Hindlimb muscle (tissue), 1 donor: ENCODE measurements at places on chromosomes 7 and 10.

GRCh38 chr10:118566911-118567310, 28.5 kb downstream of the PRLHR start:
- no peak for DNase-seq

DNA sequence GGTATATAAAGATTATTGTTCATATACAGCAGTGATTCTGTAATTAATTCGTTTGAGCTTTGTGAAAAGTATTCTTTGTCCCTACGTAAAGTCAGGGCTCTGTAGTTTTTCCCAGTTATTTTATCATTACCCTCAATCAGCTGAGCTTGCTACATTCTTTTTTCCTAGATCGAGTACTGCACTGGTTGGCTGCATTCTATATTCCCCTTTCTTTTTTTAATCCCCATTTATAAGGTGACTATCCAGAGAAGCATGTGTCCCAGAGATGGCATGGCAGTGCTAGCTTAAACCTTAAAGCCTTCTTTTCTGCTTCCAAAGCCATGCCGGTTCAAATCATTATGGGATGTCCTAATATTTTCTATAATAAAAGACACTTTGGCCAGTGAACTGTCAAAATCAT, 230.1 kb upstream of the CELF2 start:
- no peak for DNase-seq

GRCh38 chr7:17663061-17663675, 277.1 kb downstream of the SNX13 start:
- no peak for DNase-seq

GRCh38 chr10:127919418-127920271, 12.7 kb downstream of the PTPRE start:
- no peak for DNase-seq

DNA sequence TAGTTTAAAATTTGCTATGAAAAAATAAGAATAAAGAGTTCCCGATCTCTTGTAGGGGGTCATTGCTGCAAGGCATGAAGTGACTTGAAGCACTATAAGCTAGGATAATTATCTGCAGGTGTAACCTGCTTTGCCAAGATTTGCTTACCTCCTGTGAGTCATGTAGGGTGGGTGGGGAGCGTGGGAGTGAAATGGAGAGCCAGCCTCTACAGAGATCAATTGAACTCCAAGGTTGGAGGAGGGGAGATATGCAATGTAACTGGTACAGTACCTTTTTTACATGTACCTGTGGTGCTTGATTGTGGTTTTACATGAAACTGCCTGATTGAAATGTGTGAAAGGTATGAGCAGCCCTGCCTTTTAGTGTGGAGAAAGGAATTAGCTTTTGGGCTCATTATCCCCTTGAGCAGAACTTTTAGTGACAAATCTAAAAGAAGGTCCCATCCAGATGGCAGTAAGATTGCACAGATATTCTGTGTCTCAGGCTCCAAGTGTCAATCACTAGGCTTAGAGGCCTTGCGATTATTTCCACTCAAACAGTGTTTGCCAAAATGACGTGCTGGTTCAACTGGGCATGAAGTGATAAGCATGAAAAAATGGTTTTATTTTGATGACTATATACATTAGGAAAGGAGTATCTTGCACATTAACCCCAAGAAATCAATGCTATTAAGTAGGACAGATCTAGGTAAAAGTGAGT, 138.6 kb upstream of the GRB10 start:
- DNase-seq, result no peak

- DNase-seq, result no peak
Observed at GRCh38 chr7:159070431-159071148, 74.1 kb downstream of the VIPR2 start.

GRCh38 chr7:80740778-80741545, 102.5 kb downstream of the CD36 start:
- DNase-seq, result no peak

GRCh38 chr7:158710651-158711102, 6.1 kb upstream of the NCAPG2 start:
- no peak for DNase-seq

GRCh38 chr10:129541200-129541599, 74.2 kb downstream of the MGMT start:
- DNase-seq, result peak; percentile 42

GRCh38 chr7:64637521-64638445, 28.1 kb upstream of the ZNF107 start:
- no peak for DNase-seq

DNA sequence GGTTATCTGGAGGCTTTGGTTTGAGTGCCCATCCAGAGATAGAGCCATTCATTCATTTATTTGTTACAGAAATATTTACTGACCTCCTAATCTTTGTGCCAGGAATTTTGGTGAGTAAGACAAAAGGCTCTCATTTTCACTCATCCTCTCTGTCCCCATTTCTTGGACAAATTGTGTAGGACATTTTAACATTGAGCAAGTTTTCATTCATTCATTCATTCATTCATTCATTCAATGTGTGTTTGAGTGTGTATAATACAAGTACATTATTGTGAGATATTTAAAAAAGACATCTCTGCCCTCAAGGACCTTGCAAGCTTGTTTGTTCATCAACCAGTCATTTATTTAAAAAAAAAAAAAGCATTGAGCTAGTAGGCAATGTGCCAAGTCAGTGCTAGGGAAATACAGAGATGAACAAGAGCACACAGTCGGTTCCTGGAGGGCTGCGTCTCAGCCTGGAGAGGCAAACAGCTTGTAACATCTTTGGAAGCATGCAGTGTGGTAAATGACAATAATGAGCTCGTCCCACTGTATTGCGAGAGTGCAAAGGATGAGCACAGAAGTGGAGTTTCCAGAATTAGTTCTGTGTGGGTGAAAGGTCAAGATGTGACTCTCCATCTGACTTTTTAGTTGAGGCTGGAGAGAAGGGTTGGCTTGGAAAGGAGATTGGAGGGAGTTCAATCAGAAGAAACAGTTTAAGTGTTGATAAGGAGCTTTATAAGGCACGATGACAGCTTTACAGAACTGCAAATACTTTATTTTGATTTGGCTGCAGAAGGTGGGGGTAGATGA, 50.5 kb upstream of the HBP1 start:
- no peak for DNase-seq

DNA sequence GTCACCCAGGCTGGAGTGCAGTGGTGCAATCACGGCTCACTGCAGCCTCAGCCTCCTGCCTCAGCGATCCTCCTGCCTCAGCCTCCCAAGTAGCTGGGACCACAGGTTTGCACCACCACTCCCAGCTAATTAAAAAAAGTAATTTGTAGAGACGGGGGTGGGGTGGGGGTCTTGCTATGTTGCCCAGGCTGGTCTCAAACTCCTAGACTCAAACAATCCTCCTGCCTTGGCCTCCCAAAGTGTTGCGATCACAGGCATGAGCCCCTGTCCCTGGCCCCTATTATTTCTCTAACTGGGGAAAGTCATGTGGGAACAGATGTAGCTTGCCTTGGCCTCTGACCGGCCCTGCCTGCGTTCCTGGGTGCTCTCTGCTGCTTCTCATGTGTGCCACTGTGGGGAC, 178.7 kb downstream of the RNF216 start:
- DNase-seq, result no peak

- no peak for DNase-seq
Observed at GRCh38 chr10:110409488-110409887, 88.2 kb upstream of the DUSP5 start.

DNA sequence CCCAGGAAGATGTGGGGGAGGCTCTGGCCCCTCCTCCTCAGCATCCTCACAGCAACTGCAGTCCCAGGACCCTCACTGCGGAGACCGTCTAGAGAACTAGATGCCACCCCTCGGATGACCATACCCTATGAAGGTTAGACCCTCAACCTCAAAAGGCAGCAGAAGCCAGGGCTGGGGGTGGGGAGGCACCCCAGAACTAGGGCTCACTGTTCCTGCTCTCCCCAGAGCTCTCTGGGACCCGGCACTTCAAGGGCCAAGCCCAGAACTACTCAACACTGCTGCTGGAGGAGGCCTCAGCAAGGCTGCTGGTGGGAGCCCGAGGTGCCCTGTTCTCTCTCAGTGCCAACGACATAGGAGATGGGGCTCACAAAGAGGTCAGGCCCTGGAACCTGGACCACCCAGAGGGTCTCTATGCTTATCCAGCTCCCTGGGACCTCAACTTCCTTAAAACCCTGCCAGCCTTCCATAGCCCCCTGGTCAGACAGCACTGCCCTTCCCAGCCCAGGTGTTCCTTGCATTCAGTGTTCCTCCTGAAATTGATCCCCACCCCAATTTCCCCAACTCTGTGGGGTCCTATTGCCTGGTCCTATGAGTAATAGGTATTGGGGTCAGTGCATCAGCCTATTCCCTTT, 3.7 kb downstream of the SEMA4G start:
- DNase-seq, result no peak

DNA sequence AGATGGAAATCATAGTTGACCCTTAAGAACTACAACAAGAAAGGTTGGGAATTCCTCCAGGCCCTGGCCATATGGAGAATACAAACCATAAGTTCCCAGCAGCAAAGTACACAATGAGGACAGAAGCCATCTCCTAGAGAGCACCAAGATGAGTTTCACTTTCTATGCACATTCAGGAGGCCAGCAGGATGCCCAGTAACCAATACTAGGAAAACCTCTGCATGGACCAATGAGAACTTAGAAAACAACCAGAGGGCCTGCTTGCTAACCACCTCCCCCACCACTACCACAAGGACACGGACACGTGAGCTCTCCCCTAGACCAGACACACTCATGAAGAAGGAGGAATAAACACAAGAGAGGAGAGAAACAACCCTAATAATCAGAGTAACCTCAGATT, 56.3 kb downstream of the IFIT5 start:
- DNase-seq, result no peak

GRCh38 chr10:76918106-76918505, 719.5 kb downstream of the KCNMA1 start:
- no peak for DNase-seq

DNA sequence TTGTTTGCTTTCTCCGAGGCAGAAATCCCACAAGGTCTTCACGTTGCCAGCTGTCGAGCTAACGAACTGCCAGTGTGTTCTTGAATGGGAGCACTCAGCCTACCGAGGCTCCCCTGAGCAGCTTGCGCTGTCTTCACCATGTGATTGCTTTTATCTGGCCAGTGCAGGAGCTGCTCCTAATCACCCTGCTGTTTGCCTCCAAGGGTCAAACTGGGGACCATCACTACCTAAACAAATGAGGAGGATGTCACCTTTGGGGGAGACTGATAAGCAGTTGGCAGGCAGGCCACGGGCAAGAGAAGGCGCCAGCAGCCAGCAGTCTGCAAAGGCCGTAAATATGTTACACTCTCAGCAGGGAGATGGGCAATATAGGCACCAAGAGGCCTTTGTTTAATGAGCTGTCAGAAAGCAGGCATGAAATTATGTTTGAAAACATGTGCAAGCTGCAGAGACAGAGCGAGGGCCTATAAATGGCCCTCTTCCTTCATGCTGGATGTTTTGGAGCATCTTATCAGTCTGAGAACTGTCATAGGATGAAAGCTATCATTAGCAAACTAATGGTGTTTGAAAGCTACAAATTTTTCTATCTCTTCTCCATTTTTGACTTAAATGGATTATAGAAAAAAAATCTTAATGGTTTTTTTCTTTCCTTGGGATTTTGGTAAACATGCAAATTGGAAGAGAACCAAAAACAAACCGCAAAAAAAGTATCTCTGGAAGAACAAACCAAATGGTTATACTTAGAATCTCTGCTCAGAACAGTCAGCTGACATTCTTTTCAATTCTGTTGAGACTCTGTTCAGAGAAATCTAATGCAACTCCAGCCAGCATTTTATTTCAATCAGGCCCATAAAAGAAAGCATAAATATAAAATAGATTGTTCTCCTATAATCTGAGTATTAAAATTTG, 267.3 kb upstream of the NPVF start:
- no peak for DNase-seq

DNA sequence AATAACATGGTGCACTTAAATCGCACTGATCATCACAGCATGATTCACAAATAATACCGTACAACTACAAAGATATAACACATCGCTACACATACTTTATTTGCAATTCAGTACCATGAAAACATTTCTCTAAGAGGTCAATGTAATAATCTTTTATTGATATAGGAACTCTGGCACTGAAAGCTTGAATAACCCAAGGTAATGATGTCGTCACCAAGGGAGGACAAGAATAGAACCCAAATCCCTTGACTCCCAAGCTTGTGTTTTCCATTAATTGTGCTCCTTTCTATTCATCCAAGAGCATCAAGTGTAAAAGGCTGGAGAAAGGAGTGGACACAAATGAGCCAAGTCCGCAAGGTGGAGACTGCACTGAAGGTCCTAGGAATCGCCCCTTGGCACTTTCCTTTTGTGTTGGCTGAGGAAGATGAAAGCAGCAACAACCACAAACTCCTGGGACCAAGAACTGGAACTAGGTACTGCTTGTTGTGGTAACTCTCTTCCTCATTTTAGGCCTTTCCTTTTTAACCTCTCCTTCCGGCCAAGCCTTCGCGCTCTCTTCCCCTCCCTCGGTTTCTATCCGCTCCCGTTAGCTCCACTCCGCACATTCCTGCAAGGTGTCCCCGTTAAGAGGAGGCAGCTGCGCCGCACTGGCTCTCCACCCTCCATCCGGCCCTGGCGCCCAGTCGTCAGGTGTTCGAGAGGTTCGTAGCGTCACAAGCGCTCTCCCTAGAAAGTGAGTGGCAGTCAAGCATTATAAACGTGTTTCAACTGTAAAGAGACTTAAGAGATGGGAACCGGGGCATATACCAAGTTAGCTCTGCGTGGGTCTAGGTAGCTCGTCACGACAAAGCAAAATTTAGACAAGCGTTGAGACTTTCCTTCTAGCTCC, 1.0 kb upstream of the CBLL1 start:
- DNase-seq, result no peak

- no peak for DNase-seq
Observed at GRCh38 chr10:76035206-76036110, 604.0 kb downstream of the LRMDA start.

DNA sequence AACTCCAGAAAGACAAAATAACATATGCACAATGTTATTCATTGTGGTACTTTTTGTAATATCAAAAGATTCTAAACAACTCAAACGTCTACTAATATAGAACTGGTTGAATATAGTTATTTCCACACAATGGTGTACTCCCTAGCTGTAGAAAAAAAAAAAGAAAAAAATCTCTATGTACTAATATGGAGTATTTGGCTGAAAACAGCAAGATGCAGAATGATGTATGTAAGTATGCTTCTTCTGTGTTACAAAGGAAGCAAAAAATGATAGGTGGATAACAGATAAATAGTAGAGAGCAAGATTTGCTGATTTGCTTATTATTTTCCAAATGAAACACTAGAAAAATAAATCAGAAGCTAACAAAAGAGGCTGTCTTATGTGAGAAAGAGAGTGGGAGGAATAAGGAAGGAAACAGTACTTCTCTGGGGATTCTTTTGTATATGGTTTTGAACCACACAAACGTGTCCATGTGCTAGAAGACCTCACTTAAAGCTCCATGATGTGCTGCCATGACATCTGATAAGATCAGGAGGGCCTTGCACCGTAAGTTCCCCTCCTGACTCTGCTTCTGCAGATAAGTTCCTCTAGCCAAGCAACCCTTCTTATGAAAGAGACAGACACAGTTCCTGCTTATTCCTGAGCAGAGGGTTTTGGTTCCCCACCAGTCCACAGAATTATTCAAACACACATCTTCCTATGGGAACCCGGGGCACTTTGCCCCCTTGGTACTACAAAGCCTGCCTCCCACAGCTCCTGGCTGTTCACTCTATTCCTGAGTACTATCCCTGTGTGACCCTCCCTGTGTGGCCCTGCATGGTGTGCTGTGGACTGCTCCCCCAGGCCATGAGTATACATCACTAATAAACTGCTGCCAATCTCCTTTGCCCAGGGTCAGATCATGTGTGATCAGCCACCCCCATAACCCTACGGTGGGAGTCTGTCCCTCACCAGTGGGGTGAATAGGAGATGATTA, 159.1 kb downstream of the CCDC71L start:
- DNase-seq, result no peak

GRCh38 chr10:124736491-124737136, 7.6 kb downstream of the FAM53B start:
- no peak for DNase-seq
